ENCODE measurements at places on chromosomes 2 and 18.

DNA sequence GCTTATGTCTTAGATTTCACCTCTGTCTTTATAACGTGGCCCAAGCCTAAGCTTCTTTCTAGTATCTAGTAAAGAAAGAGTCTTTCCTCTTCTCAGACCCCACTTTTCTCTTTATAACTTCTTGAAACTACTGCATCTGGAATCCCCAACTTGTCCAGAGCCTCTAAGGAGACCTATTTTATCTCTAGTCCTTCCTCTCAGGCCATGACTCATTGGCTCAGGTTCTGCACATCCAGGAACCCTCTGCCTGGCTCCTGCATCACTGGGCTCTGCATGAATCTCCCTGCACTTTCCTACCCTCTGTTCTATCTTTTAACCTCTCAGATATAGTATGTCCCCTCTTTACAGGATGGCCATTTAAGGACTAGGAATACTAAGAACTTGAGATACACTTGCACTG, 124.7 kb downstream of the DNAH6 start:
- no peak for DNase-seq

- no peak for DNase-seq
Measured at GRCh38 chr2:108184419-108184818, 55.3 kb upstream of the SULT1C3 start.

DNA sequence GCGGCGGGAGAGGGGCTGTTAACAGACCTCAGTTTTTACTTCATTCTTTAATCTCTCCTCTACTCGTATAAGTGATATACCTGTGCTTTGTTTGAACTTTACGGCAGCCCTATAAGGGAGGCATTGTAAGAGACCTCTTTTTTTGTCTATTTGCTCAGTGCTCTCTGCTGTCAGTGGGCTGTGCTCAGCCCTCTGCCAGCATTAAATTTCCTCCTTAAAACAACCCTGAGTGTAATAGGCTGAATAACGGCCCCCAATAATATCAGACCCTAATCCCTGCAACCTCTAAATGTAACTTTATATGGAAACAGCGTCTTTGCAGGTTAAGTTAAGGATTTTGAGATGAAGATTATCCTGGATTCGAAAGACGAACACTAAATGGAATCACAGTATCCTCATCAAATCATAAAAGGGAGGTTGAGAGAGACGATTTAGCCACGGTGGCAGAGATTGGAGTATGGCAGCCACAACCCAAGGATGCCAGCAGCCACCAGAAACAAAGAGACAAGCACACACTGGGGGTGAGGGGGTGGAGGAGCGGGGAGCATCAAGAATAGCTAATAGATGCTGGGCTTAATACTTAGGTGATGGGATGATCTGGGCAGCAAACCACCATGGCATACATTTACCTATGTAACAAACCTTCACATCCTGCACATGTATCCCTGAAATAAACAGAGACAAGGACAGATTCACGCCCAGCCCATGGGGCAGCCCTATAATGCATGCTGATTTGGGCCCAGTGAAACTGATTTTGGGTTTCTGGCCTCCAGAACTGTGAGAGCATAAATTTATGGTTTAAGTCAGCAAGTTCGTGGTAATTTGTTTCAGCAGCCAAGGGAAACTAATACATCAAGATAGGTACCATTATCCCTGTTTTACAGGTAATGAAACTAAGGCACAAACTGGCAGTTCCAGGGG, 894 bp upstream of the FARSB start:
- DNase-seq = no peak

- no peak for DNase-seq
Measured at GRCh38 chr2:188798159-188798558, 176.0 kb upstream of the COL3A1 start.

GRCh38 chr2:217158928-217159327, 299.1 kb upstream of the TNP1 start:
- no peak for DNase-seq

DNA sequence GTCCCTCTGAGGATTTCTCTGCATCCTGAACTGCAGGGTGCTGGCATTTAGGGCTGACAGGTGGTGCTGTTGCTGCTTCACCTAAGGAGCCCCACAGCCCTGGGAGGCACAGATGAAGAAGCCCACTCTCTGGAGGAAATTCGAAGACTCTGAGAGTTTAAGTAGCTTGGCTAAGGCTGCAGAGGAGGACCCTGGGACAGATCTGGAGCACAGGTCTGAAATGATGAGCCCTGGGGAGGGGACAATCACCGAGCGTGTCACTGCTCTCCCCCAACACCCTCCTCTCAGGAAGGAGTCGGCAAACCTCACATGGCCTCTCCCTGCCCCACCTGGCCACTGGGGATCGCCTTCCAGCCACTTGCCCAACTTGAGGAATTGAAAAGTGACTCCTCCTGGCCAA, 18.6 kb downstream of the CYP27C1 start:
- no peak for DNase-seq

DNA sequence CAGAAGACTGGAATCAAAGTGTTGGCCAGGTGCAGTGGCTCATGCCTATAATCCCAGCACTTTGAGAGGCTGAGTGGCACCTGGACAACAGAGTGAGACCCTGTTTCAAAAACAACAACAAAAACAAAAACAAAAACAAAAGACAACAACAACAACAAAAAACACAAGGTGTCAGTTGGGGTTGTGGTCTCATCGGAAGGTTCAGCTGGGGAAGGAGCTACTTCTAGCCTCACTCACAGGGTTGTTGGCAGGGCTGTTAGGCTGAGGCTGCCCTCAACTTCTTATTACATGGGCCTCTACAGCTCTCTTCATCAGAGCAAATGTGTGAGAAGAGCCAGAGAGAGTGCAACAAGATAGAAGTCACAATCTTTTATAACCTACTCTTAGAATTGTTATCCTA, 34.6 kb upstream of the CAB39 start:
- no peak for DNase-seq

- DNase-seq = no peak
Measured at GRCh38 chr2:132681766-132682165, 11.8 kb upstream of the LYPD1 start.

- DNase-seq = no peak
Measured at GRCh38 chr18:50973367-50974126, 5.7 kb downstream of the ELAC1 start.

GRCh38 chr18:23526501-23527063, 23.3 kb downstream of the RMC1 start:
- DNase-seq = no peak

Measured in GM12878 (cell line).